ENCODE measurements at places on chromosomes 2 and 18.

GRCh38 chr2:54555318-54555837 is 99.3 kb downstream of the SPTBN1 start:
- no peak for DNase-seq

GRCh38 chr2:187500585-187501359 is 52.7 kb upstream of the CALCRL start:
- DNase-seq: no peak

DNA sequence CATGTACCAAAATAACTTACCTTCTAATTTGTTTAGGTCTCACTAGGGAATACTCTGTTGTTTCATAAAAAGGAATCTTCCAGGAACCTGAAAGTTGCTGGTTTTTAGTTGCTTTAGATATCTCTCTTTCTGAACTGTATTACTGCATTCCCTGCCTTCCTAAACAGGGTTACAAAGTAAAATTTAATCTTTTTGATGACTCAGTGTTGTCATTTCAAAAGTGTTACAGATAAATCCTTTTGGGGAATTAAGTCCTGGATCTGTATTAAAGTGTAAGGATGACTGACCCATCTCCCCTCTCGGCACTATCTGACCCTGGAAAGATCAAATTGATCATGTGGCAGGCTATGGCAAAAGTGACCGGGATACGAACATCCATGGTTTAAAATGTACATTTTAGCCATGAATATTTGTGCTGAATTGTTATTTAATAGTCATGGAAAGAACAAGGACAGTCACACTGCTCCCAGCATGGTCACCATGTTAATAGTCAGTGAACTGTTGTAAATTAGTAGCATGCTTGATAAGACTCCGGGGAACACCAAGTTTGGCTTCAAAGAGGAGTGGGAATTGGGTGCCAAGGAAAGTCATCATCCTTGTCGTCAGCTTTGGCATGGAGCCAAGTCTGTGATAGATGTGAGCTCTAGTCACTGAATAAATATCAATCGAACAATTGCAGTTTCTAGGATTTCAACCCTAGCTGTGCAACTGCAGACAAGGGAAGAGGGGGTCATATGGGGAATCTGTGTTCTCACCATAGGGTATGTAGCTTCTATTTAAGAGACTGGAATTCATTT is 4.2 kb downstream of the PLEKHA3 start:
- DNase-seq: no peak

- DNase-seq: no peak
Observed at GRCh38 chr2:37501113-37501512, 156.7 kb downstream of the QPCT start.

GRCh38 chr2:85326406-85327159 is 1.2 kb downstream of the TGOLN2 start:
- DNase-seq: no peak

DNA sequence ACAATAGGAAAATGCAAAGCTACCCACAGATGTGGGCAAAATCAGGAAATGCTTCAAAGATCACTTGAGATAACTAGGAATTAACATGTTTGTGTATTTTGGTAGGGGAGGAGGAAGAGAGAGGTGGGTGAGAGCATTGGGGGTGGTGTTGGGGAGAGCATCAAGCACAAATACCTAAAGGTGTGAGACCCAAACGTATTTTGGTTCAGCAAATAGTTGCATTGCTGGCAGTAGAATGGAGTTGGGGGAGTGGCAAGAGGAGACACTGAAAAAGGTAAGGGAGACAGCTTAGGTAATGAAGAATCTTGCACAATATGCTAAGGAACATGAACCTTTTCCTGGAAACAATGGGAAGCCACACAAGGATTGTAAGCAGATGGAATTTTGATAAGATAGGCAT is 1.5 kb upstream of the PELI1 start:
- no peak for DNase-seq

- no peak for DNase-seq
Observed at GRCh38 chr18:60675801-60676200, 303.2 kb upstream of the MC4R start.

DNA sequence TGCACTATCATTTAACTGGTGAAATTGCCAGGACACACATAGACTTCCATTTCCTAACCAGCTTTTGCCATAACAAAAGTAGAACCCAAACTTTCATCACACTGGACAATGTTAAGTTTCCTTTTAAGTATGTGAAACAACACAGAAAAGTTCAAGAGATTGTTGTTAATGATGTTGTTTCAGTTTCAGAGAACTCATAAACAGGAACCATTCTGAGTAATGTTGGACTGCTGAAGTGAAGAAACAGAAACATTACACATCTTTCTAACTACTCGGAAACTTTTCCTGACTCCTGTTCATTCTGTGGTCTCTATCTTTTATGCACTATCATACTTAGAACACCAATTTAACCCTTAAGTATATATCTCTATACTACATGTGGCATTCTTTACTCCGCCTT is 179.2 kb downstream of the RIT2 start:
- DNase-seq: no peak

DNA sequence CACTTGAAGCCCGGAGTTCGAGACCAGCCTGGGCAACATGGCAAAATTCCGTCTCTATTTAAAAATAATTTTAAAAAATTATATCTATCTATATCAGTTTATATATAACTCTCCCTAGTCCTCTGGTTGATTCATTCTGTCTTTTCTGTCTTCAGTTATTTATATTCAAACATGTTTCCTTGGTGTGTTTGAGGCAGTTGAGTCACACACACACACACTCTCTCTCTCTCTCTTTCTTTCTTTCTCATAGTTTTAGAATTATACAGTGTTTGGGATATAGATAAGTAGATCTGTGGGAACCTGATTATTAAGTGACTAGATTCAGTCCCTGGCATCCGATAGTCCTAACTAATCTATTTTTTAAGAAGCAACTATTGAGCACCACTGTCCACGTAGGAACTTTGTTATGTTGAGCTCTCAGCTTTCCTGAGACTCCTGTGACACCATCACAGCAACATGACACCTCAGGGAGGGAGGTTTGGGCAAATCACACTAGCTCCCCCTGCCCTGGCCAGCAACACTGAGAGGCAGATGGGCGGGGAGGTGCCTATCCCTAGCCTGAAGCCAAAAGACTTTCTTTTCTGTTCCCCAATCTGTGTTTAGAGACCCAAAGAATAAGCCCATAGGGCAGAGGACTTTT is 482.7 kb downstream of the DLGAP1 start:
- DNase-seq: no peak

DNA sequence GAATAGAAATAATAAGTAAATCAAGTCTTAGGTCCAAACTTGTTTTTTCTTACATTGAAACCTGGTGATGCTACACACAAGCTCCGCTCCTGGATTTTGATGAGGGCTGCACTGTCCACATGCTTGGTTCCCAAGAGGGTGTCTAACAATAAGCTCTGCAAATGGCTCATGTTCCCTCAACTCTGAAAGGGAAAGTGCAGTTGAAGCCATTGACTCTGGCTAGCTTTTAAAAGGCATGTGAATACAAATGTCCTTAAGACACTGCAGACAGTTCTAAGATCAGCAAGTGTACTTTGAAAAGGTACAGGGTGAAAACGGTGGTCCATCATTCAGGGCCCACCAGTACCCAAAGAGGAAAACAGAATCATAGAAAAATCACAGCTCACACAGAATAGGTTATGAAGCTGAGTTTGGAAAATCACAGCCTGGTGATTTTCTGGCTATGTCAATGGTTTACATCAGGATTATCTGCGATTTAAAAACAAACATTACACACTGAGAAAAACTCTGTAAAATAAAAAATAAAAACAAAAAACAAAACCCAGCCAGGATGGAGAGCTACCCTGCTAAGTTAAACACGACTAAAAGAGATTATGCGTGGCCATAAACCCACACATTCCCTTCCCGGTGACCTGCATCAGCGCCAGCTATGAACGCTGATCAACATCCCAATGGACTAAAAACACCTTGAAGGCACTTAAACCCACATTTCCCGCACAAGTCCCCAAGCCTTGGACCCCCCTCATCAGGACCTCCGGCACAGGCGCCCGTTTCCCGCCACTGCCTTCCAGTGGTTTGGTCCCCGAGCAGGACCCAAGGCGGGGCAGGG is 554 bp downstream of the PFN4 start:
- DNase-seq: no peak

- DNase-seq: no peak
Observed at GRCh38 chr2:173232956-173233744, 121.5 kb upstream of the CDCA7 start.

DNA sequence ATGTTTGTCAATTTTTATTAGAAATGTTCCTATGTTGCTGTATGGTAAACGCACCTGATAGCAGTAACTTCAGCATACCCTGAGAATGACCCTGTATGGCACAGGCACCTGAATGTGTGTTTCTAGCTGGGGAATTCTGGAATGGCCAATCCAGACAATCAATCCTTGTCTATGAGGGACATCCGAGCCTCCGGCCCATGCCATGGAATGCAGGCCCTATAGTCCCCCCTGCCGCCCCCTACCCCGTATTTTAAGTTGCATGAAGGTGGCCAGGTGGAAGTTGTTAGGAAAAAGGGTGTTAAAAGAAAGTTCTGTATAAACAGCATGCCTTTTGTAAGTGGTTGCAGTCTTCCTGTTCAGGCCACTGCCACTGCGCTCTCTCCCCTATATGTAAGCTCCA is 595.9 kb downstream of the DSC3 start:
- DNase-seq: no peak

GRCh38 chr18:4808891-4809290 is 353.8 kb upstream of the DLGAP1 start:
- DNase-seq: no peak

DNA sequence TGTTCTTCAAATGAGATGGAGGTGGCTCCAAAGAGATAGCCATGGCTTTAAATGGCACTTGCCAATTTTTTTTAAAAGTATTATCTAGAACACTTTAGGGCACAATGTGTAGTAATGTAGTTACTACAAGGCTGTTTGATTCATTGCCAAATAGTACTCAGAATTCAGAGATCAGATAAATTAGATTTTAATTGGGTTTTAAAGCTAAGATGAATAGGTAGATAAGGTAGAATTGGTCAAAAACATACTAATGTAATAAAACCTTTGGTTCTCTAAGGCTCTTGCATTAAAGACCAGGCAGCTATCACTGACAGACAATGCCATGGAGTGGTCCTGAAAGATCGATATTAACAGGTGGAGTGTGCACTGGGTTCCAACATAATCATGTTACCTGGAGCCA is 365.9 kb downstream of the LRRTM1 start:
- DNase-seq: no peak

DNA sequence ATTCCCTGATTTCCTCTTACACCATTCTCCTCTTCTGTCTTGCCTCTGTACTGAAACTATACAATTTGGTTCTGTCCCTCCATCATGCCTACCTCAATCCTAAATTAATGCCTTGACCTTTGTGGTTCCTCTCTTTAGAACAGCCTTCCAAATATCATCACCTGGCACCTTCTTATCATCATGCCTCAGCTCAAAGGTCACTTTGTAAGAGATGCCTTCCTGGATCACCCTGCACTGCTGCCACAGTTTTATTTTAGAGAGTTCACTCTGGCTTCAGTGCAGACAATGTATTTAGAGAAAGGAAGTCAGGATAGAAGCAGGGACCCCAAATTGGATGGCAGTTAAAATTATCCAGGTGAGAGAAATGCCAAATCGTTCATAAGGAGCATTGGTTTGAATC is 64.5 kb downstream of the LRRTM4 start:
- DNase-seq: no peak

DNA sequence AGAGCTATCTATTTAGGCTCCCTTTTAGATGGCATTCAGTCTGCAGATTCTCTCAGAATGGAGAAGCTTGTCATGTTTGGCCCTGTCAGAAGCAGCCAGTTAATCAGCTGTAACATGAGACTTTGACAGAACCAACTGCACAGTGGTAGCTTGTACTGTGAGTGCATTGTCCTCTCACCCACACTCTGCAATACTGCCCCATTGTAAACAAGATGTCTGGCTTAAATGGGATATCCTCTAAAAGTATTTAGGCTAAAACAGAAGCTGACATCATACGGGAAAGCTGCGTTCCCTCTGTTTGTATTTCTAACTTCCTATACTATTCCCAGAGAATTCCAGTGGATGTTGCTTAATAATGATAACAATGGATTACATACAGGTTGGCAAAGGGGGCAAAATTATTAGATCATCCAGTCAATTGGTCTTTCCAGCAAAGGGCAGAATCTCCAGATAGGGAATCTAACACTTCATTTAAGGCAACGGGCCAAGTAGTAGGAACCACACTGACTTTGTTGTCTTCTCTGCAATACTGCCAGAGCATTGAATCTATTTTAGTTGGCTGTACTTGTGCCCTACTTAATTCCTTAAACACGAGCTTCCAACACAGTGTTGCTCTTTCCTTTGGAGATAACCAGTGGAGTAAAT is 15.4 kb upstream of the STAT4 start:
- DNase-seq: peak; percentile 59

DNA sequence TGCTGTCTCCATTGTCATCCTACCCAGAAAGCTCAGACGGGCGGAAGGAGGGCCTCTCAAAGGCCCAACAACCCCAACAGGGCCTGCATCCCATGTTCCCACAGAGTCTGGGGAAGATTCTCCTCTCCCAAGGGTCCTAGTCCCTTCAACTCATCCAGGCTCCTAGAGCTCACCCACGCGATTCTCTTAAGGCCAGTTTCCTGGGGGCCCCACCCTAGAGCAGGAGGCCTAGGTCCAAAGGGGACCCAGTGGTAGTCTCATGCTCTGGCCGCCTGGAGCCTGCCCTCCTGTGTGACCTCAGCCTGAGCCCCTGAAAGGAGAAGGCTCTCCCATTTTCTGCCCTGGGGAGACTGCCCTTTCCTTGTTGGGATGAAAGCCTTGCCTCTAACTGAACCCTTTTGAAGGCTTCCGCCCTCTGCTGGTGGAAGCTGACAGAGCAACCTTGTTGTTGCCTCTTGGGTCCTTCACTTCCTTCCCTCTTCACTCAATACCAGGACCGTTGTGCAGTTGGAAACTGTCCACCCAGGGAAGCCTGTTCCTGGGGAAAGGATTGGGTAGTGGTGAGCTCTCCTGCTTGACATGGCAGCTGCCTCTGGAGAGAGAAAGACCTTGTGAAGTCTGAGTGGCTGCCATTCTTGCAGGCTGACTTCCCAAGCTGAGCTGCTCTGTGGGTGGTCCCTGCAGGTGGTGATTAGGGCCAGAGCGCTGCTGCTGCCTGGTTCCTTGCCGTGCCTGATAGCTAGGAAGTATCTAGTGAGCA is 86.0 kb upstream of the ALPP start:
- no peak for DNase-seq

DNA sequence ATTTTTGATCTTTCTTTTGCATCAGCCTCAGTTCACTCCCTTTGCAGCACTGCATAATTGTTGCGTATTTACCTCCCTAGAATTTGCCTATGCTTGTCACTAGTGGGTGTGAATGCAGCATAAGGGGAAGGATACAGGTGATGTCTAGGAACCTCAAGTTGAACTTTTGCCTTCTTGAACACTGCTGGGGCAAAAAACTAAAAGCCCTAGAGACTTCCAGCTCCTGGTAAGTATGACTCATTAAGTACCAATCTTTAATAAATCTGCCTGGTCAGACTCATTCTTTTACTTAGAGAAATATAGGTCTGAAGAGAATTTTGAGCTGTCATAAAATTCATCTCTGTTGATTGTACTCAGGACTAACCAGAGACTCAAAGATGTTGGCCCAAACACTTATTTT is 547.3 kb upstream of the FANCL start:
- DNase-seq: no peak

- no peak for DNase-seq
Observed at GRCh38 chr2:70344195-70344594, 42.3 kb upstream of the FAM136A start.

Measured in smooth muscle cell of the brain vasculature (primary cell).